ENCODE measurements at places on chromosomes 13 and 19.

DNA sequence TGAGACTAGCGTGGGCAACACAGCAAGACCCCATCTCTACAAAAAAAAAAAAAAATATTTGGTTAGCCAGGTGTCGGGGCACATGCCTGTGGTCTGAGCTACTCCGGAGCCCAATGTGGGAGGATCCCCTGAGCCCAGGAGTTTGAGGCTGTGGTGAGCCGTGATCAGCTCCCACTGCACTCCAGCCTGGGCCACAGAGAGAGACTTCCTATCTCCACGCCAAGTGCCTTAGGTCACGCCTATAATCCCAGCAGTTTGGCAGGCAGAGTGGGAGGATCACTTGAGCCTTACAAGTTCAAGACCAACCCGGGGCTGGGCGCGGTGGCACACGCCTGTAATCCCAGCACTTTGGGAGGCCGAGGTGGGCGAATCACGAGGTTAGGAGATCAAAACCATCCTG is 8.7 kb upstream of the ADAT3 start:
- DNase-seq: no peak

- no peak for DNase-seq
These were observed 52.2 kb upstream of the F7 start for GRCh38 chr13:113053376-113053775.

- no peak for DNase-seq
These were observed 13.0 kb downstream of the POSTN start for GRCh38 chr13:37585541-37585940.

DNA sequence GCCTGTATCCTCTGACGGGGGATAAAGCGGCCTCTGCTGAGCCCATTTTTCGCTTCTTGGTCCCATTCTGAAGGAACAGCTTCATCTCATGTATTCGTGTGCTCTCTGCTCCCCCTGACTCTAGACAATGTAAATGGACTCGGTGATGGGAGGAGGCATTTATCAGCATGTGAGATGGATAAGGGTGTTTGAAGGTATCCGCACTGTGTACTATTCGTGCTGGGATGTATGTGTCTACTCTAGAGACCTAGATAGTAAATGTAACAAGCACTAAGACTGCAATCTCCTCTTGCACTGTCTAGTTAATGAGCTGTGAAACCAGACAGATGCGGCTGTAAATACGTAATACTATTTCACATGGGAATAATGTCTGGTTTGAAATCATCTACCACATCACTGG is 134.6 kb upstream of the ARGLU1 start:
- no peak for DNase-seq

- no peak for DNase-seq
These were observed 9.1 kb downstream of the NFIC start for GRCh38 chr19:3375221-3376090.

- peak; percentile 49 for DNase-seq
These were observed 25.1 kb upstream of the KCTD15 start for GRCh38 chr19:33771384-33772101.

GRCh38 chr13:73984949-73985691 is 149.1 kb downstream of the KLF12 start:
- DNase-seq: no peak

GRCh38 chr13:33245505-33246158 is 39.9 kb downstream of the STARD13 start:
- DNase-seq: no peak

GRCh38 chr19:13122275-13122878 is 4.3 kb downstream of the NACC1 start:
- DNase-seq: no peak

DNA sequence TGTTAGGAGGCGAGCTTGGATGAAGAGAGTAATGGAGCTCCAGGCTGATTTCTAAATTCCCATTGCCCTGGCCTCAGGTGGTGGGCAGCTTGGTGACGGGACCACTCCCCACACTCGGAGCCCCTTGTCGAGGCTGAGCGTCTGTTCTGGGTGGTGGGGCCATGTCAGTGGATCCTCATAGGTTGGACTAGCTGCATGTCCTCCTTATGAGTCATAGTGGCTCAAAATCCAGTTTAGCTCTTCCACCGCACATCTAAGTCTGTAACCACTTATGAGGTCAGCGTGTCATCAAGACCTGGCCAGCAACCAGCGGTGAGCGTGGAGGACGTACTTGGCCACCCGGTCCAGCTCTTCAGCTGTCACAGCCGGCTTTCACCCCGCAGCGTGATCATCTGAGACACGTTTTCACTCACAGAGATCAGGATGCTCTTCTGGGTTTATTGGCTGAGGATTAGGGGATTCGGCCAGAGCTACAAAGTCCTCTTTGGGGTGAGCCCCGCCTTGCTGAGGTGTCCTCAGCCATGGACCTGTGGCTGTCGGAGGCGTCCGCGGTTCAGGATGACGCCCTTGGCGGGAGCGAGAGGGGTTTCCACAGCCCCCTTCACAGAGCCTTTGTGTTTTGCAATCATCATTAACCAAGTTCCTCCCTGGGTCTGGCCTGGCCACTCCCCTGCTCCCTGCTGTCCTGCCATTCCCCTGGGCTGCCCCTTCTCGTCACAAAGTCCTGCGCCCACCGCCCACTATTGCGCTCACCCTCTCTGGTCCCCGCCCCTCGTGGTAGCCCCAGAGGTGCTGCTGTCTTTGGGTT is 41.9 kb downstream of the ADPRHL1 start:
- peak; percentile 97 for DNase-seq

GRCh38 chr19:1674293-1674679 is 21.9 kb upstream of the TCF3 start:
- no peak for DNase-seq

- DNase-seq: no peak
These were observed 256.0 kb downstream of the PCDH9 start for GRCh38 chr13:66974174-66974573.

DNA sequence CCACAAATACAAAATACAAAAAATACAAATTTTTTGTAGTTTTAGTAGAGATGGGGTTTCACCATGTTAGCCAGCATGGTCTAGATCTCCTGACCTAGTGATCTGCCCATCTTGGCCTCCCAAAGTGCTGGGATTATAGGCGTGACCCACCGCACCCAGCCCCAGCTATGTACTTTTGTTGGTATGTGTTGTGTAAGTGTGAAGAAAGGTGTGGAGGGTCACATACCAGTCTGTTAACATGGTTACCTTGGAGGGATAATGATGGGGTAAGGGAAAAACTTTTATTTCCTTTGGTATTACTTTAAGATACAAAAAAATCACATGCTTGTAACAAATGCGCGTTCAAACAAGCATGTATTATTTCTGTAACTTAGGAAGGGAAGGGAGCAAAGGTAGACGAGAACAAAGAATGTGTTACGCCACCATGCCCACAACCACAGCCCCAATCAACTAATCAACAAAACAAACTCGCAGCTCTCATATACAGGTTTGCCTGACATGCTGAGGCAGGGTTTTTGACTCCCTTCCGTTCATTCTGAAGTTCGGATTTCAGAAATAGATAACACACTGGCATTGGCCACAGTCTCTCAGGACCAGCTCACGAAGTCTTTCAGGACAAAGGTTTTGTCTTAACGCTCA is 13.5 kb upstream of the VWA8 start:
- DNase-seq: no peak

GRCh38 chr13:45004096-45004495 is 14.8 kb downstream of the GPALPP1 start:
- no peak for DNase-seq

DNA sequence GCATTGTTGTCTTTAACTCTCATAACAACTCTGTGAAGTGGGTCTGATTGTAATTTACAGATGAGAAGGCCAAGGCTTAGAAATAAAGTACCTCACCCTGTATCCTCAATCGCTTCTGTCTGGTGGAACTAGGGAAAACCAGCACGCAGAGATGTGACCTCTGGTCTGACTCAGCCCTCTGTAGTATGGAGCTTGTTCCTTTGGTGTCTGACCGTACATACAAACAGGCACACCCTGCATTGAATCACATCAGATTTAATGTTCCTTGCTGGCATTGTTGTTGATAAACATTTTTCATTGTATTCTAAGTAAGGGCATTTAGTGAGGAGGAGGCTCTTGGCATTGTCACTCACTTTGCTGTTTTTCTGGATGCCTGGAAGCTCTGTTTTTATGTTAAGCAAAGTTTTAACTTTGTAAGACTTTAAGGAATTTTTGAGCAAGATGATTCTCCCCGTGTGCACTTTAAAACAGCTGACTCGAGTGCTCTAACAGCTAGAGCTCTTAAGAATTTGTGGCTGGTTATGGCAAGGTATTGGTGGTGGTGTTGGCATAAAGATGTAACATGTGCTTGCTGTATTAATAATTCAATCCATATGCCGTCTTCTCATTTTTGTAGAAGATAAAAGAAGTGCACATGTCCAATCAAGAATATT is 89.0 kb upstream of the SPATA13 start:
- no peak for DNase-seq

- DNase-seq: peak; percentile 4
These were observed 47.6 kb downstream of the CEP89 start for GRCh38 chr19:32924200-32924599.

- DNase-seq: no peak
These were observed 185.3 kb upstream of the ARGLU1 start for GRCh38 chr13:106753251-106753650.

GRCh38 chr13:34939771-34940170 is 2.3 kb upstream of the NBEA start:
- no peak for DNase-seq
